Stomach (tissue), 19 donors: ENCODE measurements at places on chromosomes 12 and 14.

GRCh38 chr14:55386037-55386808 lies 25.4 kb downstream of the ATG14 start:
- peak overlapping the region; percentile 57 for H3K27ac ChIP-seq
- DNase-seq = no peak
- H3K36me3 ChIP-seq = peaks cover 68% of the 10 kb centered on the region
- H3K27me3 ChIP-seq = no peaks in the 10 kb centered on the region

DNA sequence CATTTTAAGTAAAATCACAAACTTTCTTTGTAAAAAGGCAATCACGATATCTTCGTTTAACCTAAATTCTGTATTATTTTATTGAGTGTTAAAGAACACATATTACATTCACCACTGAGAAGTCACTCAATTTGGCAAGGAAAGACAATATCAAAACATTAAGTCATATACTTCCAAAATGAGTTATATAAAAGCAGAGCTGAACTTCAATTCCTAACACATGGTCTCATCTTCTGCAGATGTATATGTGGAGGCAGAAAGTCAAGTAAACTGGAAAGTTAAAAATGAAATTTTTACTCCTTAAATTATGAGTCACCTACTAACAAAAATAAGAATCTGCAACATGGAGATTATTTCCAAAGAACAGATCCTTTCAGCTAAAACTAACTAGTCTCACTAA lies 28.7 kb downstream of the BMAL2 start:
- H3K4me3 ChIP-seq = no peak overlapping the region
- DNase-seq = no peak
- H3K27ac ChIP-seq = no peak overlapping the region
- peaks cover 6% of the 10 kb centered on the region for H3K4me1 ChIP-seq
- no peaks in the 10 kb centered on the region for H3K36me3 ChIP-seq

DNA sequence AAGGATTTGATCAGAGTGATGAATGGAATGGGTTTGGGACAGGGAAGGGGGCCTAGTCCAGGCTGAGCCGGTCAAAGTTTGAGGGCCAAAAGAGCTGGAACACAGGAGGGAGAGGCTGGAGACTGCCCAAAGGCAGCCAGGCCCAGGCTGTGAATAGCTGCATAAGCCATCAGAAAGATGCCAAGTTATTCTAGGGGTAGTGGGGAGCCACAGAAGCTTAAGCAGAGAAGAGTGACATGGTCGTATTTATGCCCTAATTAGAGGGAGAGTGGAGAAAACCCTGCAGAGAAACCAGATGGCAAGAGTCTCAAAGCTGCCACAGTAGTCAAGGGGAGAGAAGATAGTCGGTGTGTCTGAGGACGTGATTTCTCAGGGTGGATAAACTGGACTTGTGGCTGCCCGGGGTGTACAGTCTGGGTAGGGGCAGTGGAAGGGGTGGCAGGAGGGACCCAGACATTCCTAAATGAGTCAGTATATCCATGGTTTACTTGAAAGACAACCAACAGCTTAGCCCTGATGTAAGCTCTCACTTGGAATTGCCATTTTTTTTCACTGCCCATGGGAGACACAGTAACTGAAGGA lies 99.2 kb downstream of the PRICKLE1 start:
- no peaks in the 10 kb centered on the region for H3K4me1 ChIP-seq
- H3K4me3 ChIP-seq = no peak overlapping the region
- H3K27ac ChIP-seq = no peak overlapping the region

GRCh38 chr14:70113211-70113610 lies 75.5 kb downstream of the SLC8A3 start:
- H3K27me3 ChIP-seq = peaks cover 4% of the 10 kb centered on the region
- no peaks in the 10 kb centered on the region for H3K36me3 ChIP-seq
- H3K4me1 ChIP-seq = no peaks in the 10 kb centered on the region
- no peak overlapping the region for H3K27ac ChIP-seq
- H3K4me3 ChIP-seq = no peak overlapping the region
- no peak for DNase-seq

DNA sequence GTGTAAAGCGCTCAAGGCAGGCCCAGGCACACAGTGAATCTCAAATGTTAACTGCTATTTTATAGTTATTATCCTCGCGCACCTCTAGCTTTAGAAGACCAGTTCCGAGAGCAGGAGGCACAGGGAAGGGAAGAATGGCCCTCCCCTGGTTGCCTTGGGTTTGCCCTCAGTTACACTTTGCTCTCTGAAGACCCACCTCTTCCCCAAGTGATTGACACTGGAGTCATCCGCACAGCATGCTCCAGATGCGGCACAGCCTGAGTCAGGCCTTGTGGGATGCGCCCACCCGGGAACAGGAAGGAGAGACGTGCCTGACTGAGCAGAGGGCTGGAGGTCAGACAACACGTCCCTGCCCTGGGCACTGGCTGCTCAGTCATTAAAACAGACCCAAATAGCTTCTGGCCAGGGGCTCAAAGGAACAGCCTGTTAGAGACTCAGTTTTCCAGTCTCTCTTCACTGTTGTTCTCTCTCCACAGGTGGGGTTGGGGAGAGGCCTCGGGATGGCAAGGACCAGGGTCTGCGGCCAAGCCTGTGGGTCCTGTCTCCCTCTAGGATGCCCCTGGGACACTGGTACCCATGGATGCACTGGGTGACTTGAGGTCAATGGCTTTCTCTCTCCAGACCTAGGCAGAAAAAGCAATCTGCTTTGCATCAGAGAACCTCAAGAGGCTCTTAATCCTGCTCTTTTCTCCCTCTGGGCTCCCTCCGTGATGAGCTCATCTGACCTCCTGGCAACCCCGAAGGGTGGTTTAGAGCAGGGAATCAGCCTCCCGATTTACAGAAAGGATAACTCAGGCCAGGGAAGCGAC lies 13.6 kb upstream of the MLXIP start:
- H3K4me3 ChIP-seq = no peak overlapping the region
- peaks cover 76% of the 10 kb centered on the region for H3K4me1 ChIP-seq
